Nucleus accumbens (tissue), 56 donors: ENCODE measurements at places on chromosomes 4 and X.

GRCh38 chr4:125772680-125773079, 457.9 kb downstream of the FAT4 start:
- DNase-seq, result no peak

DNA sequence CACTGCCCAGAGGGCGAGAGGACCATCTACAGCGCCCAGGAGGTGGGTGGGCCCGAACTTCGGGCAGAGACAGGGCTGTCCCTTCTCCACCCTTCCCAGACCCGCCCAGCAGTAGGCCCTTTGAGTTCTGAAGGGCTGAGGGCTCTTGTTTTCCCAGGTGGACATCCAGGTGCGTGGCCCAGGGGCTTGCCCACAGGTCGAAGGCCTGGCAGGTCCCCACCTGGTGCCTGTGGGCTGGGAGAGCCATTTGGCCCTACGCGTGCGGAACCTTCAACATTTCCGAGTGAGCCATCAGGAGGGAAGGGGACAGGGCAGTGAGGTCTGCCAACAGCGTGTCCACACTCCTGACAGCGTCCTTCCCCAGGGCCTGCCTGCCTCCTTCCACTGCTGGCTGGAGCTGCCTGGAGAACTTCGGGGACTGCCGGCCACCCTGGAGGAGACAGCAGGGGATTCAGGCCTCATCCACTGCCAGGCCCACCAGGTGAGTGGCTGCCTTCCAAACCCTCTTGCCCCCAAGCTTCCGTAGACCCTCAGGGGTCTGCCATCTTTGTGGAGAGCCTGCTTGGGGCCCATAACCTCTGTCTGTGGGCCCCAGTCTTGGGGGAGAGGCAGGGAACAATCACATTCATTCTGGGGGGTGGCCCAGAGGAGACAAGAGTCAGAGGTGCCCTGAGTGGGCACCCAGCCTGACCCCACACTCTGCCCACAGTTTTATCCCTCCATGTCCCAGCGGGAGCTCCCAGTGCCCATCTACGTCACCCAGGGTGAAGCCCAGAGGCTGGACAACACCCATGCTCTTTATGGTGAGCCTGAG, 6.8 kb downstream of the PLXNB3 start:
- no peak for DNase-seq

DNA sequence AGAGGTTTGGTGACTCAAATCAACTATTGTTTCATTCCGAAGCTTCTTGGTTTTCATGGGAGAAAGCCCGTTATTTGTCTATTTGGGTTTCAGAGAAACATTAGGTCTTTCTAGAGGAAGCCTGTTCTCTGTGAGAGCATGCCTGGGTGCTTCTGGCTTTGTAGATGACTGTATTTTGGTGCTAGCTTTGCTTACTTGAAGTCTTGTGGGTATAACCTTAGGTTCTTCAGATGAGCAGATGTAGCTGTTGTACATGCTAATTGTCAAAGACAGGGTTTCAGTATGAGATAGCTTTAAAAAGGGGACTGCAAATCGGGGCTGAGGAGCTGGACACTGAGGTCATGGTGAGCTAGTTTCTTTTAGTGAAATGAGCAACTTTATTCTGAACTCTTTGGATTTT, 7.9 kb upstream of the STOX2 start:
- no peak for DNase-seq

DNA sequence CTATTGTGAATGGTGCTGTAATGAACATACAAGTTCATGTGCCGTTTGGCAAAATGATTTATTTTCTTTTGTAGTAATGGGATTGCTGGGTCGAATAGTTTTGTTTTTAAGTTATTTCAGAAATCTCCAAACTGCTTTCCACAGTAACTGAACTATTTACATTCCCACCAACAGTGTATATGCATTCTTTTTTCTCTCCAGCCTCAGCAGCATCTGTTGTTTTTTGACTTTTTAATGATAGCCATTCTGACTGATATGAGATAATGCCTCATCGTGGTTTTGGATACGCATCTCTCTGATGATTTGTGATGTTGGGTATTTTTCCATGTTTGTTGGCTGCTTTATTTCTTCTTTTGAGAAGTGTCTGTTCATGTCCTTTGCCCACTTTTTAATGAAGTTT, 246.3 kb upstream of the ADGRL3 start:
- no peak for DNase-seq

- no peak for DNase-seq
Observed at GRCh38 chrX:39473812-39474211, 623.9 kb downstream of the BCOR start.

- DNase-seq, result no peak
Observed at GRCh38 chr4:78711676-78712075, 64.5 kb upstream of the BMP2K start.

- no peak for DNase-seq
Observed at GRCh38 chr4:71498002-71498401, 159.2 kb downstream of the SLC4A4 start.

GRCh38 chr4:121464854-121465253, 84.0 kb upstream of the QRFPR start:
- no peak for DNase-seq

DNA sequence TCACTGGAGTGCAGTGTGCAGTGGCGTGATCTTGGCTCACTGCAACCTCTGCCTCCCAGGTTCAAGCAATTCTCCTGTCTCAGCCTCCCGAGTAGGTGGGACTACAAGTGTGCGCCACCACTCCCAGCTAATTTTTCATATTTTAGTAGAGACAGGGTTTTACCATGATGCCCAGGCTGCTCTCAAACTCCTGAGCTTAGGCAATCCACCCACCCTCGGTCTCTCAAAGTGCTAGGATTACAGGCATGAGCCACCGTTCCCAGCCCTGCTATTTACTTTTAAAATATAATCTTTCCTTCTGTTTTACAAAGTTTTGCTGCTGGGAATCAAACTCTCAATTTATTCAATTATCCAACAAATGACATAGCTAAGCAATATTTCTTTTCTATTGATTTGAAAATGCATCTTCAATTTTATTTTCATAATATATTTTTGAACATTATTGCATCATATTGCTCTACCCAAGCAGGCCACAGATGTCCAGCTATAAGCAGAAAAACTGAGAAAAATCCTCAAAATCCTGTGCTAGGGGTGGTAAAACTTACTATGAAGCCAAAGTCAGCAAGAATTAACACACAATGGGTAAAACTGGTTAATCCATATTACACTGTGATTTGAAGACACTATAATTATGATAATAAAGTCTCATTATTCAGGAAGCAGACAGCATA, 5.2 kb downstream of the TIFA start:
- no peak for DNase-seq

DNA sequence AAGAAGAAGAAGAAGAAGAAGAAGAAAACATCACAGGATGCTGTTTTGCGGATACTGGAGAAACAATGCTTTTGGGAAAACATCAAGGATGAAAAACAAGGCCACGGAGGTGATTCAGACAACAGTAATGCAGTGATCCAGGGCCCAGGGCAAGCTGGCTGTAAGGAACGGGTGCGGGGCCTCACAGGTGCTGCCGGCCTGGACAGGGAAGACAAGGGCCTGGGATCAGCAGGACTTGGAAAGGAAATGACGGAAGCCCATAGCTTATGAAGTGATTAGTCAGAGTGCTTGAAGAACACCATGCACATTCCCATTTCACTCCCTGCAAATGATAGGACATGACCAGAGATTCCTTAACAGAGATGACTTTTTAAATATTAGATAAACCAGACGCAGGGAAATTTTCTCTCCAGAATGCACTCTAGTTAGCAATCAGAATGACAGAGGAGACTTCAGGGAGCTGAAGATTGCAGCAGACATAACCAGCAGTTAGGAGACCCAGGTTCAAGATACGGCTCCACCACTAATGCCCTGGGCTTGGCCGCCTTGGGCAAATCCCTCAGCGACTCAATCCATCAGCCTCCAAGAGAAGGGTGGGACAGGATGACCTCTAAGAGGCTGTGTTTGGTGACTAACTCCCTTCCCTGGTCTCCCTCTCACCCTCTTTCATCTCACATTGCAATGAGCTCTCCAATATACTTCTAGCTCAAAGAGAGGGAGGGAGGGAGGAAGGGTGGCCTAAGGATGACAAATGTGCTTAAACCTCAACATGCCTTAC, 54.1 kb downstream of the APBB2 start:
- no peak for DNase-seq

GRCh38 chr4:182929296-182929695, 12.1 kb upstream of the DCTD start:
- DNase-seq, result no peak

DNA sequence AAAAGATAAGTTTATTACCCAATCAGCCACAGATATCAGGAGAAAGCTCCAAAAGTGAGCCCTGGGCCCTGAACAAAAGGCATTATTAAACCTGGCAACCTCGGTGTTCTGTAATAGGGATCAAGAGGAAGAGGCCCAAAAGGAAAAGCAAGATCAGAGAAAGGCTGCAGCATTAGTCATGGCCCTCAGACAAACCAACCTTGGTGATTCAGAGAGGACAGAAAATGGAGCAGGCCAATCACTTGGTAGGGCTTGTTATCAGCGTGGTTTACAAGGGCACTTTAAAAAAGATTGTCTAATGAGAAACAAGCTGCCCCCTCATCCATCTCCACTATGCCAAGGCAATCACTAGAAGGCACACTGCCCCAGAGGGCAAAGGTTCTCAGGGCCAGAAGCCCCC, 75.7 kb downstream of the AGTR2 start:
- DNase-seq, result no peak

GRCh38 chr4:40132816-40133215, 64.0 kb upstream of the RHOH start:
- no peak for DNase-seq

- DNase-seq, result peak; percentile 15
Observed at GRCh38 chr4:112942077-112942476, 107.4 kb upstream of the ANK2 start.

- DNase-seq, result no peak
Observed at GRCh38 chr4:187726485-187726884, 269.1 kb upstream of the ZFP42 start.

- DNase-seq, result no peak
Observed at GRCh38 chrX:97267396-97268181, 383.9 kb downstream of the RPA4 start.

- DNase-seq, result no peak
Observed at GRCh38 chrX:138127314-138127713, 561.4 kb downstream of the ZIC3 start.

GRCh38 chr4:56320293-56320692, 67.0 kb downstream of the AASDH start:
- no peak for DNase-seq

- DNase-seq, result no peak
Observed at GRCh38 chrX:124347242-124347641, 879 bp downstream of the SH2D1A start.

DNA sequence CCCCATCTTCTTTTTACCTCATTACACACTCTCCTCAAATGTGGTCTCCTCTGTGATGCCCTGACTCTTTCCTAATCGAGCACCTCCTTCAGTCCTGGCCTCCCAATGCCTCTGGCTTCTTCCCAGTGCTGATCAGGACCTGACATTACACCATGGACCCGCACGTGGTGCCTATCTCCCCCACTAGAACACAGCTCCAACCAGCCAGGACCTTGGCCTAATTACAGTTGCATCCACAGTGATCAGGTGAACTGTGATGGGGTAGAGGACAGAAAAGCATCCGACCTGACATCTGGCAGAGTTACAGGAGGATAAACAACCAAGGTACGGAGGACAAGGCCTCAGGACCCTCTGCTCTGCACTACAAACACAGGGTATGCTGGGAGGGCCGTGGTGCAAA, 12.4 kb downstream of the LYAR start:
- DNase-seq, result no peak

- DNase-seq, result no peak
Observed at GRCh38 chrX:17854531-17854930, 6.6 kb downstream of the RAI2 start.

- no peak for DNase-seq
Observed at GRCh38 chr4:87632469-87632868, 17.6 kb upstream of the DMP1 start.

DNA sequence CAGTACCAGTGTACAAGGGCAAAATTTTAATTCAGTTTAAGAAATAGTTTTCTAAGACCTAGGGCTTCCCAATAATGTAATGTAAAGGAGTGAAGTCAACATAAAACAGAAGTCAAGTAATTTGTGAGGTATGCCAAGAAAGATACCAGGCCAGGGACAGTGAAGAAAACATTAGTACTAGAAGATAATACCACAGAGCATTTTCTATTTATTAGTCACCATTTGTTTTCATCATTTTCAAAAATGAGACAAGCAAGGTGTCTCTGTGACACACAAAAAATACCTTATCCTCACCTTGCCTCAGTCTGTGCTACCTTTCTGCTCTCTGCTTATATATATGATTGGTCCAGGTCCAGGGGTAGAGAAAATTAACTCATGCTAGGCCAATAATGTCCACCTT, 46.8 kb downstream of the VEGFC start:
- no peak for DNase-seq

GRCh38 chr4:15610855-15611254, 44.3 kb downstream of the FBXL5 start:
- no peak for DNase-seq

DNA sequence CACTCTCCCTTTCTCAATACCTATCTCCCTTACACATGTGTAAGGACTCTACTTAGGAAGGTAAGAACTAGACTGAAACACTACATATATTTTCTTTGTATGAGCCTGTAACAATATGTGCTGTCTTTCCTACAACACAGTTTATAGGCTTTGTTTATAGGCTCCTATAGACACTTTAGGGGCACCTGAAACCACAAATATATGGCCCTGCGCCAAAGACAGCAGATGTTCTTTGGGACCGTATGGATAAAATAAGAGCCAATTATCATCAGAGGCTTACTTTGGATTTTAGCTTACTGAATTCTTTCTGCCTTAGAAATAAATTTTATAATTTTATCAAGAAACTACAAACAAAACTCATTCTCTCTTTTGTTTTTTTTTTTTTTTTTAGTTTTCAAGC, 16.6 kb upstream of the CXCL3 start:
- DNase-seq, result no peak

DNA sequence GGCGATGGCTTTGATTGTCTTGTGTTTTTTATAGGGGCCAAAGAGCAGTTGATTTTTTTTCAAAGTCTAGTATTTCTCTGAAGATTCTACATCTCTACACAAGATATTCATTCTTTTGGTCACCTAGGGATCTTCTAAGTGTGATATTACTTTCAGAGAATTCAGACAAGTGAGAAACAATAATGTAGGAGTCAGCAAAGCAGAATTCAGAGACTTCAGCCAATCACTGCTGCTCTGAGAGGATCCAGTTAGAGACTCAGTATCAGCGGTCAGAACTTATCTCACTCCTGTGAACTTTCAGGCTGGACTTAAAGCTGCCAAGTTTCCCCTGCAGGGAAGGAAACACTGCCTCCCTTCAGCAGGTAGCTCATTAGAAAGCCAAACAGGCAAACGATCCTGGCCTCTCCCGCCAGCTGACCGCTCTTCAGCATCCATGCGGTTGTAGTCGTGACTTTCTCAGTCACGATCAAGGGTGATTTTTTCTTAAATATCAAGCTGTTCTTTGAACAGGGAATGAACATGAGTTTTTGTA, 59.2 kb downstream of the NSUN7 start:
- DNase-seq, result no peak

GRCh38 chr4:81166458-81167160, 48.4 kb downstream of the PRKG2 start:
- DNase-seq, result no peak
